ENCODE measurements at places on chromosomes 2 and 18.

GRCh38 chr2:35415942-35416341 is 939.6 kb upstream of the CRIM1 start:
- DNase-seq = no peak

DNA sequence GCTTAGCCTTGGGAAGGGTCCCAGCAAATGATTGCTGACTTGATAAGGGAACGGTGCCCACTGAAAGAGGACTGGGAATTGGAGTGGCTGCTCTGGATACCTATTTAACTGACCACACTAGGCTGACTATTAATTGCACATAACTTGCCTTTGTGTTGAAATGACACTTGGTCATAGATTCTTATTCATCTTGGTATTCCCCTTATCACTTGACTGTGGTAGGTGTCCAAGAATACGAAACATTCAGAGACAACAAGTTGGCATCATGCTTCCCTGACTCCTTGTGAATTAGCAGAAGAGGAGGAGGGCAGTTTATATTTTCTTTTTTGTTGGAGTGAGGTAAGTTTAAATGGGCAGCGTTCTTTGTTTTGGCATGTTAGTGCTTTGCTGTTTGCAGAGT is 13.4 kb downstream of the FMNL2 start:
- no peak for DNase-seq

DNA sequence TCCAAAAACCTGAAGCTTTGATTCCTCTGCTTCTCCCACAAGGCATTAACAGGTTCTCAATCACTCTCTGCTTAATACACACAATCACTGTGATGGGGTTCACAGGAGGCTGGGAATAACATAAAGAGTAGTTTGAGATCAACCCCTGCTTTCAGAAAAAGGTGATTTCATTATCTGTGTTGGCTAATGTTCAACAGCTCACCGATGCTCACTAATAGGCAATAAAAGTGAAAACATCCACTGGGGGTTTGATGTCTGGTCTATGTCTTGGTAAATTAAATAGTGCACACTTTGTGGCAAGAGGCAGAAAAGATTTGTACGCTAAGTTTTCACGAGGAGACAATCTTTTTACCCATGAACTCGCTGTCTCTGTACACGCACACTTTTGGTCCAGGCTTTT is 159.3 kb upstream of the SERPINE2 start:
- no peak for DNase-seq

DNA sequence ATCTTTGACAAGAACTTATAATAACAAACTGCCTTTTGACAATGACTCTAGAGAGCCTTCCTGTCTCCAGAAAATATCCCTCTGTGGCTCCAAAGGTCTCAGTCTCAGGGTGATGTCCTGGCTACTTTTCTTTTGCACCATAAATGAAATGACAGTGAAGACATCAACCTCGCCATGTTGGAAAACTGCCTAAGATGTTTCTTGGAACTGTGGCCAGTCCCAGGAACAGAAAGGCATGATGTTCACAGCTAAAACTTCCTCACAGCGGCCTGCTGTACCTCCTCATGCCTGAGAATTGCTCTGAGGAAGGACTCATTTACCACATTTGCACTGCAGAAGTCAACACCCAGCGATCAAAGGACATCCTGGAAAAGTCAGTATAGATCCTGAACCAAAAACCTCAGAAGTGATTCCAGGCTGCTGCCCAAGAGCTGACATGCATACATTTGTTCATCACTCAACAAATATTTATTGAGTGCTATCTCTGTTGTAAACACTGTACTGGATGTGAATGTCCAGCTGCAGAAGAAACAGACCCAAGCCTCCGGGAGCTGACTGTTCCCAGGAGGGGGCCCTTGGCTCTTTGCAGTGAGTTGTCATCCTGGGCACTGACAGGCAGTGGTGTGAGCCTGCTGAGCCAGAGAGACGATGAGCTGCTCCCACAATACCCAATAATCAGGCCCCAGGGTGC is 64.3 kb upstream of the ACSL3 start:
- DNase-seq = no peak

DNA sequence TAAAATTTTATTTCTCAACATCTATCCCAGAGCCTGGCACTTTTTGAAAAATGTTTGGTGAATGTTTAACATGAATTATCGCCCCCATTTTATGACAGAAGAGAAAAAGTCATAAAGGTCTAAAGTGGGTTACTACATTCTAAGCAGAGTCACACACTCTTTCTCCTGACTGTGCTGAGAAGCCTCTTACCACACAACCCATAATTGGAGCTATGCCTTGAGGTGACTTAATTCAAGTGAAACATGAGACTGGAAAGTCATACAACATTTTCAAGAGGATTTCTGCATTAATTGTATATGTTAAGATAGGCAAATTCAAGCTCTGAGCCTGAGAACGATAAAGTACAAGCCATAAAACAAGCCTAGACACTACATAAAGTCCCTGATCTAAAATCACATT is 3.1 kb upstream of the DSEL start:
- DNase-seq = no peak

DNA sequence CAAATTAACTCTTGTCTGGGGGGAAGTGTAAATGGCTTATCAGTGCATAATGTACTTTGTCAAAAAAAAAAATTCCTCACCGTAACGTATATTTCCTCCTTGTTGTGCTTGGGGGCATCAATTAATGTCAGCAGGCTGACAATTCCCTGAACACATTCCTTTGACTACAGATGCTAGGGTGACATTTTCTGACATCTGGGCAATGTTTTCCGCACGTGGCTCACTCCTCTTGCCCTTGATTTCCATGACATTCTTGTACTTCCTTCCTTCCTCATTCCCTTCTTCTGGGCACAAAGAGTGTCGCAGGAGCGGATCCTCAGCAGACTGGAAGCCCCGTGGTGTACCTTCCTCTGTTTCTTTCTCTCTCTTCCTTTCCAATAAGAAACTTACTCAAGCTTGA is 173.7 kb downstream of the SP3 start:
- DNase-seq = no peak

DNA sequence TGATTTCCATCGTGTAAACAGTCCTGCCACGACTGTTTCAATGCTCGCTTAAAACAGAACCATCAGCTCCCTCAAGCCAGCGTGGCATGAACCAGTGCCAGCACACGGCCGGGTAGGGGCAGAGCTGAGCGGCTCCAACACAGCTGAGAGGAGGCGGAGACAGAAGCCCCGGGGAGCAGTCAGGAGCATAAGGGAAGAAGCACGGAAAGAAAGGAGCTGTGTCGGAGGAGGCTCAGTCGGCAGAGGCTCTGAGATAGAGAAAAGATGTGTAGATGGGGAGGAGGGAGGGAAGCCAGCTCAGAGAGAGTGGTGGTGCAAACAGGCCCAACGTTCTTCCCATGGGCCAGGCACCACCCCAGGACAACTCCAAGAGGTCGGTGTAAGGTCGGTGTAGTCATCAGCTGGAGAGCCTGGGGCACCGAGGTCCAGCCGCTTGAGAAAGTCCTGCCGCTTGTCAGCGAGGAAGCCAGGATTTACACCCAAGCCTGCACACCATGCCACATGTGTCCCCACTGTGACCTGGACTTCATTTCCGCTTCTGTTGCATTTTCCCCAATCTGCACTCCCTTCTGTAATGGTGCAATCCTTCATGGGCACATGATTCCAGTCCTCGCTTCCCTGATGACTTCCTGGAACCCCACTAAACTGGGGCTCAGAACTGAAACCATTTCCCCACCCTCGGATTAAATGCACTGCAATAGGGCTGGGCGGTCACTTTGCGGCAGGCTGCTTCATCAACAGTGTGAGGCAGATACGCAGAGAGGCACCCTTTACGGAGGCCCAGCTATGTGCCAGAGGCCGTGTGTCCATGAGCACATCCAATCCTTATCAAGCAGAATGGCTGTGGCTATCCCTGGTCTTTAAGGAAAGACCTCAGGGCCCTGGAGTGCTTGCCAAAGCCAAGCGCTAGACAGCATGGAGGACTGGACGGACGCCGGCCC is 43.5 kb downstream of the CYP27C1 start:
- no peak for DNase-seq

Measured in cerebellar nuclear complex (tissue), 1 donor.